Fibroblast of mammary gland (primary cell): ENCODE measurements at places on chromosomes 12 and 14.
A peak's percentile ranks its signal among the peaks of the same experiment; 100 is the strongest.

DNA sequence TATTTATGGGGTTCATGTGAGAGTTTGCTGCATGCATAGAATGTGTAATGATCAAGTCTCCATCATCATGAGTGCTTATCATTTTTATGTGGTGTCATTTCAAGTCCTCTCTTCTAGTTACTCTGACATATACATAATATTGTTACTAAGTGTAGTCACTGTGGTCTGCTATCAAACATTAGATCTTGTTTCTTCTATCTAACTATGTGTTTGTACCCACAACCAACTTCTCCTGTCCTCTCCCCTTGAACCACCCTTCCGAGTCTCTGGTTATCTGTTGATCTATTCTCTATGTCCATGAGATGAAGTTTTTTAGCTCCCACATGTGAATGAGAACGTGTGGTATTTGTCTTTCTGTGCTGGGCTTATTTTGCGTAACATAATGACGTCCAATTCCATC is 107.7 kb downstream of the RAD51B start:
- DNase-seq: no peak

DNA sequence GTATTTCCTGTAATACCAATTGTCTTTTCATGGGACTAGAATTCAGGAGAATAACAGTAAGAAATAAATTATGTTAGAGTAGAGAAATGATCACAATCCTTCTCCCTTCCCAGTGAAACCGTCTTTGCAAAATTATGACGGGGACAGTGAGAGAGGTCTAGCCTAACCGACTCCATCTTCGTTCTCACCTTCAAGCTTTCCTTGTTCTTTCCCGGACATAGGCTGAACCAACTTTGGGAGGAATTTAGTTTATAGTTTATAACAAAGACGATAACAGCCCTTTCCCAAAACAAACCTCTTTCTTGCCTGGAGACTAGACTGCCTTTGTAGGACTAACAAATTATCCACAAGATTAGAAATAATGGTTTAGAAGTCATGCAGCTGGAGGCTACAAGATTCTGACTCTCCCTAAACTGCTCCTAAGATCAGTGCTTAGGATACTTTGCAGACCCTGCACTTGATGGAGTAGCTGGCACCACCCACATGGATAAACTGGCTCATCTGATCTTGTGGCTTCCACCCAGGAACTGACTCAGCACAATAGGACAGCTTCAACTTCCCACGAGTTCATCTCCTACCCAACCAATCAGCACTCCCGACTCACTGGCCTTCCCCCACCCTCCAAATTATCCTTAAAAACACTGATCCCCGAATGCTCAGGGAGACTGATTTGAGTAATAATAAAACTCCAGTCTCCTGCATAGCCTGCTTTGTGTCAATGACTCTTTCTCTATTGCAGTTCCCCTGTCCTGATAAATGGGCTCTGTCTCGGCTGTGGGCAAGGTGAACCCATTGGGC is 521.2 kb upstream of the TBX3 start:
- DNase-seq: peak; percentile 92

- DNase-seq: no peak
Observed at GRCh38 chr12:57759360-57759980, 4.6 kb downstream of the MARCHF9 start.

DNA sequence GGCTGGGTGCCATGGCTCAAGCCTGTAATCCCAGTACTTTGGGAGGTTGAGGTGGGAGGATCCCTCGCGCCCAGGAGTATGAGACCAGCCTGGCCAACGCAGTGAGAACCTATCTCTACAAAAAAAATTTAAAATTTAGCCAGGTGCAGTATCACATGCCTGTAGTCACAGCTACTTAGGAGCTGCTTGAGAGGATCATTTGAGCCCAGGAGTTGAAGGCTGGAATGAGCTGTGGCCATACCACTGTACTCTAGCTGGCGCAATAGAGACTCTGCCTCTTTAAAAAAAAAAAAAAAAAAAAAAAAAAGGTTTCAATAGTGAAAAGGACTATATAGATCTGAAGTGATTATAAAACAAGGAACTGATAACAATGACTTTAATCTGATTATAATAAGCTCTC is 13.5 kb downstream of the PSMA3 start:
- DNase-seq: no peak

DNA sequence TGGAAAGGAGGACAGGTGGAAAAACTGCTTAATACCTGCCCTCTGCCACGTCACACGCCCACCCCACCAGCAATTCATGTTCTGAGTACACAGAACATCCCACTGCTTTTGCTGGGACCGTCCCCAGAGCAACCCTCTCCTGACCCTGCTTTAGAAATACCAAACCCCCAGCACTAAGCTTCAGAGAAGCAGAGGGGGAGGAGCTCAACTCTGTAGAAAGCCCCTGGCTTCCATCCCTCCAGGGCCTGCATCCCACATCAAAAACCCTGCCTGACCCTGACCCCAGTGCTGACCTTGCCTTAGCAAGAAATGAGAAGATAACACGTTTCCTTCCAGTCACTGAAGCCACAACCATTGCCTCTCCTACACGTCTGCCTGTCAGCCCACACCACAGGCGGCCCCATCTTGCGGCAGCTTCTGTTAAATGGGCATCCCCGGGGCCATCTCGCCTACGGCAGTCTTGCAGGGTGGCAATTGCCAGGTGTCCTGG is 19.7 kb downstream of the VDR start:
- DNase-seq: no peak

DNA sequence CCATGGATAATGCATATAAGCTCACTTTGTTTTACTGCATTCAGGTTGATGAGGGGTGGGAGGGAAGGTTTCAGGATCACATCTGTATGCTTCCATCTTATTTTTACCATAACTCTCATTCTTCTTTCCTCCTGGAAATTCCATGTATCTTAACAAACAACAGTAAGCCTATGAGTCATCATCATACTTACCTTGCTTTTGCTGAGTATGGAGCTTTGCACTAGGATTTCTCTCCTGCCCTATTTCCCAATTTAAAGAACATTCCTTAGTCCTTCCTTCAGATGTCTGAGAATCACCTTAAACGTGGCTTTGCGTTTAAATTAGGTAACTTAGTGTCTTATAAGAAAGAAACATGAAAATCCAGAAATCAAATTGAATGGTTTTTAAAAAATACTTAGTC is 1.6 kb upstream of the CLEC14A start:
- DNase-seq: no peak

DNA sequence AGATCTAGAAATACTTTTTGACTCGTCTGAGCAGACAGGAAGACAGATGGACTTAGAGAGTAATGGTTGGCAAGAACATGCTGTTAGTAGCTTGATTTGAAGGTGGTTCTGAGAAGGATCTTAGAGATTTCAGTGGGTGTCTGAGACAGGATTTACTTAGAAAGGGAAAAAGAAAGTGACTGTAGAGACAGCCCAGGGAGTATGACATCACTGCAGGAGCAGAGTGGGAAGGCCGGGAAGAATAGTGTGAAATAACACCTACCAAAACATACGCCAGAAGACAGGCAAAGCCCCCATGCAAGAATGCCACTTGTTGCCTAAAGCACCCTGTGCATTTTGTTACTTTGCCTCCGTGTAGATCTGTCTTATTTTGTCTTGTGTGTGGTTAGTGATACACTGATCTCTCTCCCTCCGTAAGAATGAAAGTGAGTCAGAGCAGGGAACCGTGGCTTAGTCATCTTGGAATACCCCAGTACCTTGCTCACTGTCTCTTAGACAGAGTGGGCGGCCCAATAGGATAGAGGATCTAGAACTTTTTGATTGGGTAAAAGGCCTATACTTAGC is 161.3 kb upstream of the IFNG-AS1 start:
- DNase-seq: peak; percentile 97

DNA sequence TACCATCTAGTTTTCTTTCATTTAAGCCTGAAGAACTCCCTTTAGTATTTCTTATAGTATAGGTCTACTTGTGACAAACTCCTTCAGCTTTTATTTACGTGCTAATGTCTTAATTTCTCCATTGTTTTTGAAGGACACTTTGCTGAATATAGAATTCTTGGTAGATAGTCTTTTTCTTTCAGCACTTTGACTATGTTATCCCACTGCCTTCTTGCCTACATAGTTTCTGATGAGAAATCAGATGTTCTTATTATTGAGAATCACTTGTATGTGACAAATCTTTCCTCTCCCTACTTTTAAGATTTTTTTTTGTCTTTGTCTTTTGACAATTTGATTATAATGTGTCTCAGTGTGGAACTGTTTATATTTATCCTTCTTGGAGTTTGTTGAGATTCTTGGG is 5.1 kb upstream of the MIS18BP1 start:
- DNase-seq: no peak

- DNase-seq: no peak
Observed at GRCh38 chr12:89729946-89730459, 21.4 kb upstream of the ATP2B1 start.

DNA sequence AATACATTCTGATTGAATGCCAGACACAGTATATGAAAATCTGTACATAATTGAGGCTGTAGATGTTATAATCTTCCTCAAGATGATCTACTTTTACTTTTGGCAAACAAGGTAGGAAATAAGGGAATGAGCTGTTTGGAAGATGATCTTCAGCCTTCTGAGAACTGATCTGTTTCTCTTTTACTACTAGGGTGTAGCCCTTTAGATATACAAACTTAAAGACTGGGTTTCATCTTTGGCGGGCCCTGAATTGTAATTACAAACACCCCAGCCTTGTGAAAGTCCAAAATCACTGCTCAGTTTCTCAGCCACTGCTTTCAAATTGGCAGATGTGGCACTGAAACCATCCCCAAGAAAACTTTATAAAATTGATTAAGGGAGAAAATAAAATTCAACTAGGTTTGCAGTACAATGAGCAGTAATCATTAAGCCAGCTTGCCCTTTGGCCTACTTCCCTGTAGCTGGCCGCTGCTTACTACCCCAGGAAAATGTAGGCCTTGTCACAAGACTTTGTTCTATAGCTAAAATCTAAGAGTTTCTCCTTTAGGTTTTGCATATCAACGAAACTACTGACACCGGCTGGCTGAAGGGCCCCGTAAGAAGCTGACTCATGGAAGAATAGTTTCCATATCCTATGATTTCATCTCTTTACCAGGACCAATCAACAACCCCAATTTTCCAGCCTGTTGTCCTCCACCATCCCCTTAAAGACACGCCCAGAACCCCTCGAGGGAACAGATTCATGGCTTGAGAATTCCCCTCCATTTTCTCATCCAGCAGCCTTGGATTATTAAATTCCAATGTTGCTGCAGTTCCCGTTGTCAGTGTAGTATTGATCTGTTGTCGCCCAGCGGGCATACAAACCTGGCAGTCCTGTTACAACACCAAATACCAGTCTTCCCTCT is 210.8 kb downstream of the PCNX1 start:
- DNase-seq: peak; percentile 89
